ENCODE measurements at places on chromosomes 12 and 14.
A peak's percentile ranks its signal among the peaks of the same experiment; 100 is the strongest.

DNA sequence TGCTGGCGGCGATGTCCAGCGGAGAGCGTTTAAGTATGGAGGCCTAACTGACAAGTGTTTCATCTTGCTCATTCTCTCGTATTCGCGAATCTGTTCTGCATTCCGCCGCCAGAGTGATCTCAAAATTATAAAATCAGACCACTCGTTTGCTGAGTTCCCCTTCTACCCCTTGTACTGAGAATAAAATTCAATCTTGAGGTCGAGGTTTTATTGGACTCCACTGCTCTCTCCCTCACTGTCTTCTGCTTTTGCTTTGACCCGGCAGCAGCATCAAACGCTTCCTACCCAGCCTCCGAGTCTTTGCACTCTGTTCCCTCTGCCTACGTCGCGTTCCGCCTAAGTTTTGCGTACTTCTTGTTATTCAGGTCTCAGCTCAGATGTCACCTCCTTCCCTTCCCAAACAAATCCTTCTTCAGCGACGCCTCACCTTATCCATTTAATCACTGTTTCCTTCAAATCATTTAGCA lies 462 bp downstream of the KNTC1 start:
- H3K4me3 ChIP-seq: peak overlapping the region; percentile 67
- no peaks in the 10 kb centered on the region for H3K36me3 ChIP-seq
- H3K27me3 ChIP-seq: no peaks in the 10 kb centered on the region
- DNase-seq: no peak
- H3K4me1 ChIP-seq: peaks cover 40% of the 10 kb centered on the region

DNA sequence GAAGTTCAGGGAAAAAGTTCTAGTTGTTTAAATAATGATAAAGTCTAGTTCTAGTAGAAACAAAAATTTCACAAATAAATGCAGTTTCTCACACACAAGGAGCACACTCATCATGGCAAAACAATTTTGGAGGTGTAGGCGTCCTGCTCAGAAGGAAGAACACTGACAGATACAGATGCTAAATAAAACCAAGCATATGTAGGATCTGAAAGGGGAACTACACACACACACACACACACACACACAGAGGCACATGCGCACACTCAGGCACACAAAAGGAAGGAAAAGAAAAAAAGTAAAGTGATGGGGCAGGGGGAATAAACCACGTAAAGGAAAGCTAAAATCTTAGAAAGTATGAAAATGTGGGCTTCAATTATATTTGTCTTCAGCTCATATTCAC lies 117.7 kb downstream of the SOX5 start:
- no peak overlapping the region for H3K27ac ChIP-seq
- no peaks in the 10 kb centered on the region for H3K4me1 ChIP-seq
- no peaks in the 10 kb centered on the region for H3K27me3 ChIP-seq
- no peaks in the 10 kb centered on the region for H3K36me3 ChIP-seq
- H3K4me3 ChIP-seq: no peak overlapping the region

- H3K4me1 ChIP-seq: peaks cover 14% of the 10 kb centered on the region
- peak overlapping the region; percentile 90 for H3K27ac ChIP-seq
- H3K36me3 ChIP-seq: no peaks in the 10 kb centered on the region
- peak overlapping the region; percentile 92 for H3K4me3 ChIP-seq
- H3K27me3 ChIP-seq: no peaks in the 10 kb centered on the region
- DNase-seq: no peak
Measured at GRCh38 chr14:50944647-50945413, 547 bp upstream of the PYGL start.

DNA sequence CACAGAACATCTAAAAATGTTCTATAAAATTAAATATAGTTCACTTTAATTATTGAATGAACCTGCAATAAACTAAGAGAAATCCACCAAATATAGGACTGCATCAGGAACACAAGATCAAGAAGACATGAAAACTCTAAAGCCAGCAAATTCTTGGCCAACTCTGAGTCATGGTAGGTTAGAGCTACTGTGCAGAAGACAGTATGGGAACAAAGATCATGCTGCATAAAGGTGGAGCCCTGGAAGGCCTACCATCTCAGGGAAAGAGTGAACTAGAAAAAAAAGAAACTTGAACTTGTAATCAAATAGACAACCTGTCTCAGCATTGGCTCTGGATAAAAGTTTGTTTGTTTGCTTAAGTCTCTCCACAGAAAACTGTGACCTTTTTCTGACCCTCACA lies 66.9 kb upstream of the CNOT2 start:
- no peak overlapping the region for H3K27ac ChIP-seq
- H3K4me1 ChIP-seq: no peaks in the 10 kb centered on the region
- no peaks in the 10 kb centered on the region for H3K27me3 ChIP-seq
- H3K36me3 ChIP-seq: no peaks in the 10 kb centered on the region

GRCh38 chr14:80445605-80446004 lies 234.3 kb upstream of the DIO2 start:
- DNase-seq: no peak
- no peaks in the 10 kb centered on the region for H3K4me1 ChIP-seq
- H3K36me3 ChIP-seq: no peaks in the 10 kb centered on the region
- H3K27me3 ChIP-seq: no peaks in the 10 kb centered on the region

- no peak overlapping the region for H3K4me3 ChIP-seq
- no peaks in the 10 kb centered on the region for H3K36me3 ChIP-seq
- H3K27me3 ChIP-seq: no peaks in the 10 kb centered on the region
- no peak for DNase-seq
- no peak overlapping the region for H3K27ac ChIP-seq
Measured at GRCh38 chr14:32724867-32725471, 213.7 kb upstream of the NPAS3 start.

DNA sequence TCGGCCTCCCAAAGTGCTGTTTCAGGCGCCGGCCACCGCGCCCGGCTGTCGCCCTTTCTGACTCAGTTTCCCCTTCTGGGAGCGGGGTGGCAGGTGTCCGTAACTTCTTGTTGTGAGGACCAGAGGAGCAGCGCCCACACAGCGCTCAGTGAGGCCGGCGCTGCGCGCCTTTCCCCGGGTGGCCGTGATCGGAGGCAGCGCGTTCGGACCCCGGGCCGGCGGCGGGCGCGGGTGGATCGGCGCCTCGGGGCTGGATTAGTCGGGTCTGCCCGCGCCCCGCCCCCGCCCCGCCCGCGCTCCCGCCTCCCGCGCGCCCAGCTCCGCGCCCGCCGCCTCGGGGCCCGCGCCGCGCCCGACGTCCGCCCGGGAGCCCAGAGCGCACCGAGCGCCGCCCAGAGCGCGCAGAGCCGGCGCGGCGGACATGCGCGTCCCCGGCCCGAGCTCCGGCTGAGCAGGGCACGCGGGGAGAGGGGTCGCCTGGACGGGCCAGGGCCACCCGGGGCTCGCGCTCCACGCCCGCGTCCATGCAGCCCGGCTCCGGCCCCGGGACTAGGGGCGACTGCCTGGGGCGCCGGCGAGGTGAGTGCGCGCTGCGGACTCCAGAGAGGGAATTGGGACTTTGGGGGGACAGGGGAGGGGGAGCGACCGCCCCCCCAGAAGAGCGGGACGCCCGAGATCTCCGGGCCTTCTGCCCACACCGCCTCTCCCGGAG lies 50.6 kb downstream of the LRCOL1 start:
- no peaks in the 10 kb centered on the region for H3K36me3 ChIP-seq
- H3K4me1 ChIP-seq: peaks cover 28% of the 10 kb centered on the region

- H3K27ac ChIP-seq: peak overlapping the region; percentile 57
- H3K4me1 ChIP-seq: peaks cover 13% of the 10 kb centered on the region
- no peak for DNase-seq
- H3K4me3 ChIP-seq: no peak overlapping the region
- no peaks in the 10 kb centered on the region for H3K27me3 ChIP-seq
Measured at GRCh38 chr14:53537422-53538315, 384.5 kb upstream of the DDHD1 start.

GRCh38 chr12:90816353-90817089 lies 138.5 kb downstream of the CCER1 start:
- H3K27ac ChIP-seq: no peak overlapping the region
- no peaks in the 10 kb centered on the region for H3K36me3 ChIP-seq
- H3K4me3 ChIP-seq: no peak overlapping the region
- H3K4me1 ChIP-seq: no peaks in the 10 kb centered on the region

- no peaks in the 10 kb centered on the region for H3K36me3 ChIP-seq
- no peaks in the 10 kb centered on the region for H3K4me1 ChIP-seq
- no peak overlapping the region for H3K4me3 ChIP-seq
- H3K27ac ChIP-seq: no peak overlapping the region
- no peak for DNase-seq
Measured at GRCh38 chr12:104055686-104056388, 5.8 kb upstream of the GLT8D2 start.

DNA sequence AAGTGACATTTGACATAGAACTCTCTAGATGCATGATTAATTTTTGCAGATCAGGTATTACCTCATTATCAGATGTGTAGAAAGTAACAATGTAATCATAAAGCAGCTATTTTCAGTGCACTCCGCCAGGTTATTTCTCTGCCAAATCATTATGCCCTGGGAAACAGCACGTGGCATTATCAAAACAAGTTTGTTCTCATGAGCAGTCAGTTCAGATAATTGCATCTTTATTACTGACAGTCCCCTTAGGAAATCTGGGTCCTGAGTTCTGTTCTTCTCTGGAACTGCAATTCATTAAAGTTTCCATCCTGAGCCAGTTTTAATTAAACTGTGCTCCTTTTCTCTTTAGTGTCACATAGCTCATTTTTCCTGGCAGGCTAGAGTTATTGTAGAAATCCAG lies 94.7 kb upstream of the KRR1 start:
- no peak overlapping the region for H3K4me3 ChIP-seq
- no peak for DNase-seq
- no peaks in the 10 kb centered on the region for H3K4me1 ChIP-seq
- H3K27me3 ChIP-seq: no peaks in the 10 kb centered on the region
- no peak overlapping the region for H3K27ac ChIP-seq
- H3K36me3 ChIP-seq: no peaks in the 10 kb centered on the region

DNA sequence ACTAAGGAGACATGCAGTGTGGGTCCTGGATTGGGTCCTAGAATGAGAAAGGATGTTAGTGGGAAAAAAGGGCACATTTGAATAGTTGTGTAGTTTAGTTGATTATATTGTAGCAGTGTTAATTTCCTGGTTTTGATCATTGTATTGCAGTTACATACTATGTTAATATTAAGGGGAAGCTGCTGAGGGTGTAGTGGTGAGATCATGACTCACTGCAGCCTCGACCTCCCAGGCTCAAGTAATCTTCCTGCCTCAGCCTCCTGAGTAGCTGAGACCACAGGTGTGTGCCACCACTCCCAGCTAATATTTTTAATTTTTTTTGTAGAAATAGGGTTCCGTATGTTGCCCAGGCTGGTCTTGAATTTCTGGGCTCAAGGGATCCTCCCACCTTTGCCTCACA lies 21.7 kb downstream of the BORCS5 start:
- H3K36me3 ChIP-seq: no peaks in the 10 kb centered on the region
- H3K27me3 ChIP-seq: no peaks in the 10 kb centered on the region
- peaks cover 6% of the 10 kb centered on the region for H3K4me1 ChIP-seq
- H3K27ac ChIP-seq: no peak overlapping the region
- no peak overlapping the region for H3K4me3 ChIP-seq
- no peak for DNase-seq

DNA sequence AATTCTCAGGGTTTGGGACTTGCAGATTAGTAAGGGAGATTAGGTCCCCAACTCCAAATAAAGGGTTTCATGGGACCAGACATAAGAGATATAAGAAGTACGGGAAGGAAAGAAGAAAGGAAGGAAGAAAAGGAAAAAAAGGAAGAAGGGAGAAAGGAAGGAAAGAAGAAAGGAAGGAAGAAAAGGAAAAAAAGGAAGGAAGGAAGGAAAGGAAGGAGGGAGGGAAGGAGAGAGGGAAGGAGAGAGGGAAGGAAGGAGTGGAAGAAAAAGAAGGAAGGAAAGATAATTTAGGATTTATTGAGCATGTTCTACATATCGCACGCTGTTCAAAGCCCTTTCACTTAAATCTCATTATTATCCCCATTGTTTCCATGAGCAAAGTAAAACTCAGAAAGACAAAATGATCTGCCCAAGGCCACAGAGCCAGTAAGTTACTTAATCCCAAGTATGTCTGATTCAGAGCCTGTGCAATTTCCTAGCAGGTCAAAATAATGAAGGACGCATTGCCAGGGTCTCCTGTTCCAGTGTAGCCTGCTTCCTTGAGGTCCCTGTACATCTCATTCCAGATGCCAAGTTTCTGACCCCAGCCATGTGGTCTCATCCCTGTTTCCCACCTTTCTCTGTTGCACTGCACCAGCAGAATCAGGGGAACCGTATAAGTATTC lies 3.9 kb upstream of the HDAC7 start:
- peak overlapping the region; percentile 99 for H3K27ac ChIP-seq
- DNase-seq: no peak
- H3K27me3 ChIP-seq: no peaks in the 10 kb centered on the region
- H3K4me1 ChIP-seq: peaks cover 84% of the 10 kb centered on the region

GRCh38 chr12:25764409-25764808 lies 194.1 kb upstream of the RASSF8 start:
- no peaks in the 10 kb centered on the region for H3K36me3 ChIP-seq
- no peak overlapping the region for H3K4me3 ChIP-seq
- no peak for DNase-seq
- H3K27me3 ChIP-seq: no peaks in the 10 kb centered on the region
- H3K4me1 ChIP-seq: no peaks in the 10 kb centered on the region

- H3K27ac ChIP-seq: no peak overlapping the region
- H3K4me3 ChIP-seq: no peak overlapping the region
- no peak for DNase-seq
- H3K36me3 ChIP-seq: no peaks in the 10 kb centered on the region
Measured at GRCh38 chr12:1799882-1800400, 20.4 kb upstream of the LRTM2 start.

DNA sequence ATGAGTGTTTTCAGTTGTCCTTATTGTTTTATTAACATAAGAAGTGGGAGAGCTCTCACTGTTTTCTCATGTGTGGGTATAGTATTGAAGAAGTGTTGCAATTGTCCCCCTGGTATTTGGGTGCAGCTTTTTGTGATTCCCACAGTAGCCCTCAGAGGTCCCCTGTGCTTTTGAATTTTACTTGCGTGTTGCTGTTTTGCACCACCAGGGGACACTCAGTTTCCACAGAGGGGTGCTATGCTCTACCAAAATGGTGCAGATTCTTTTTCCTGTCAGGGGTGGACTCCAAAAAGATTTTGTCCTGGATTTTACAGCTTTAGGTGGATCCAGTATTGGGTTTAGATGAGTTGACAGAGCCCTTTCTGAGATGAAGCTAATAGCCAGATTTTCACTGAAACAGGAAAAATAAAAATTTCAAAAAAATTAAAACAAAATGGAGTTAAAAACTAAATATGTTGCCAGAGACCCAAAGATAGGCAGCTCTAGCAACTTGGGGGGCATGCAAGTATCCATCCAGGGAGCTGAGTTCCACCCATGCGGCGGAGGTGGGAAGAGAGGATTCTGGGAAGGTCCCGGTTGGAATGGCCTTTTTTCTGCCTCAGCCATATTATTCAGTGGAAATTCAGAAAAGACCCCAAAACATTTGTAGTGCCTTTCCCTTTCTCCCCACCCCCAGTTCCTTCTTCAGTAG lies 50.2 kb downstream of the TTLL5 start:
- no peak for DNase-seq
- H3K4me1 ChIP-seq: peaks cover 28% of the 10 kb centered on the region
- H3K27ac ChIP-seq: peak overlapping the region; percentile 81
- H3K4me3 ChIP-seq: no peak overlapping the region
- no peaks in the 10 kb centered on the region for H3K27me3 ChIP-seq
- no peaks in the 10 kb centered on the region for H3K36me3 ChIP-seq

DNA sequence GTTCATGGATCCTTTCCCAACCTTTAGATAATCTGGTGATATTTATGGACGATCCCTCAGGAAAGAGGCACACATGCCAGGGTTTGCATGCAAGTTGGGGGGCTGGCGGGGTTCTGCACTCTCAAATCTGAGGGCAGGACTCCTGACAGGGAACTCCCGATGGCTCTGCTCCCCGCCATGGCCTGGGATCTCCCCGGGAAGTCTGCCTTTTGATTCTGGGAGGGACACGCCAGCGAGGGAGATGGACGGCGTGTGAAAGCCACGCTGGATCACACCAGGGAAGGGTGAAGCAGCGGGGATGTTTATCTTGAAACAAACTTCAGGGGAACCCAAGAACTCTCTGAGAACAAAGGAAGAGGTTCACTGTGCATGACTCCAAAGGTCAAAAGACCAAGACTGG lies 43.6 kb downstream of the LGMN start:
- H3K27me3 ChIP-seq: no peaks in the 10 kb centered on the region
- no peak overlapping the region for H3K27ac ChIP-seq
- DNase-seq: no peak
- H3K4me3 ChIP-seq: no peak overlapping the region
- no peaks in the 10 kb centered on the region for H3K4me1 ChIP-seq

All from vagina (tissue), 2 donors.